ENCODE measurements at places on chromosomes 5 and 9. TPM values are rescaled to one million over a fixed set of nuclear protein-coding genes. Genes with fewer than 3 reads are reported as not detected.

DNA sequence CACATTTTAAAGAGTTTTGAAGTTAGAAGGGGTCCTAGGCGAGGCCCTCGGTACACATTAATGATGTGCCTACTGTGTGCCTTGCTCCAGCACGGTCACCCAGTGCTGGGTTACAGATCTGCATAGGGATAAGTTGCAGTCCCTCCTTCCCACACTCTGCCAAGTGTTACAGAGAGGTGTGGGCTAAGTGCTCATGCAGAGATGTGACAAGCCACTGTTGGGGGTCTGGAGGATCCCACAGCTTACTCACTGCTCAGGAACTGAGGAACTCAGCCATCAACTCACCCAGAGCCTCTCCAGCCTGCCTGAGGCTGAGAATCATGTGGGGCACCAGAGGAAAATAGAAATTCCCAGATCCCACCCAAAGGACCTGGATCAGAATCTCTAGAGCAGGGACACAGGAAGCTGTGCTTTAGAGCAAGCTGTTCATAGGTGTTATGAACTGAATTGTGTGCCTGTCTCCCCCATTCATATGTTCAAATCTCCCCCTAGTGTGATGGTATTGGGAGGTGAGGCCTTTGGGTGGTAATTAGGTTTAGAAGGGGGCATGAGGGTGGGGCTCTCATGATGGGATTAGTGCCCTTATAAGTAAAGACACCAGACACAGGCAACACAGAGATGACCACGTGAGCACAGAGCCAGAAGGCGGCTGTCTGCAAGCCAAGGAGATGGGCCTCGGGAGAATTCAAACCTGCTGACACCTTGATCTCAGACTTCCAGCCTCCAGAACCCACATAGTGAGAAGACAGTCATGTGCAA is 164.1 kb downstream of the HSD17B3 start:
- H3K27ac ChIP-seq = peak overlapping the region; percentile 76
- DNase-seq = no peak
- H3K36me3 ChIP-seq = no peaks in the 10 kb centered on the region
- no peaks in the 10 kb centered on the region for H3K27me3 ChIP-seq
- no peak overlapping the region for H3K4me3 ChIP-seq

Gene GNA14
- total RNA-seq = 0.63 TPM

DNA sequence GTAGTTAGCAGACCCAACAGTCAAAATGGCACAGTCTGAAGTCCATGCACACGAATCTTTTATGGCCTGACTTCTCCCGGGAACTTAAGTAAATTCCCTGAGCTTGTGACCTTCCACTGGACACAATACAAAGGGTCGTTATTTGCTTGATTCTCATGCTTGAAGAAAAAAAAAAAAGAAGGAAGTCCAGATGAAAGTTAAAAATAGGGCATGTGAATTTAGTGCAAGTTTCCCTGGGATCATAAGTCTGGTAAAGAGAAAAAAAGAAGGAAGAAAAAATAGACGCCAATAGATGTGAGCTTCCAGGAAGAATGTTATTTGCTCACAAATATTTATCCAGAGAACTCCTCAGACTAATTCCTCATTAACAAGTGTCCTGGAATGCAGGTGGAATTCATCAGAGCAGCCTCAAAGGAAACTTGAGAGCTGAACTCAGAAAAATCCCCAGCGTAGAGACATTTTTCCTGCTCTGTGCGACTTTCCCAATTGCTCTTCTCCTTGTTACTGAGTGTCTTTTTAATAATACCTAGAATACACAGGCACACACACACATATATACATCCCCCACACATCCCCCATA is 616.3 kb downstream of the EBF1 start:
- no peak for DNase-seq
- no peak overlapping the region for H3K4me3 ChIP-seq
- no peaks in the 10 kb centered on the region for H3K27me3 ChIP-seq
- no peaks in the 10 kb centered on the region for H3K36me3 ChIP-seq

- H3K4me1 ChIP-seq = no peaks in the 10 kb centered on the region
- H3K27me3 ChIP-seq = no peaks in the 10 kb centered on the region
- no peak overlapping the region for H3K4me3 ChIP-seq
- no peak for DNase-seq
- H3K36me3 ChIP-seq = no peaks in the 10 kb centered on the region
Measured at GRCh38 chr9:86531273-86531970, 177.2 kb upstream of the TUT7 start.

DNA sequence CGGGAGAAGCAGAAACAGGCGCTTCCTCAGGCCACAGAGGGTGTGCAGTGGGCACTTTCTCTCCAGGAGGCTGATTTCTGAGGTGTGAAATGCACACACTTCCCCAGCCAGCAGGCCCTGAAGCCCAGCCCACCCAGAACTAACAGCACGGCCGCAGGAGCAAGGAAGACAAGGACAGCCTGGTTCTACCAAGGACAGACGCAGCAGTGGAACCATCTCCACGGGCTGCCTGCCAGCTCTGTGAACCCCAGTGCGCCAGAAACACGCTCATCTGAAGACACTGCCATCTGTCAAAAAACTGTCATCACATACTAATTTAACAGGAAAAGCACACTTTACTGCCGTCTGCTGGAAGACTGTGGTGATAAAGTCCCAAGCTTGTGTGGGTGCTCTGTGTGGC is 40.7 kb downstream of the MAPK9 start:
- peaks cover 38% of the 10 kb centered on the region for H3K36me3 ChIP-seq
- no peak overlapping the region for H3K4me3 ChIP-seq
- H3K27me3 ChIP-seq = no peaks in the 10 kb centered on the region
- no peak for DNase-seq

DNA sequence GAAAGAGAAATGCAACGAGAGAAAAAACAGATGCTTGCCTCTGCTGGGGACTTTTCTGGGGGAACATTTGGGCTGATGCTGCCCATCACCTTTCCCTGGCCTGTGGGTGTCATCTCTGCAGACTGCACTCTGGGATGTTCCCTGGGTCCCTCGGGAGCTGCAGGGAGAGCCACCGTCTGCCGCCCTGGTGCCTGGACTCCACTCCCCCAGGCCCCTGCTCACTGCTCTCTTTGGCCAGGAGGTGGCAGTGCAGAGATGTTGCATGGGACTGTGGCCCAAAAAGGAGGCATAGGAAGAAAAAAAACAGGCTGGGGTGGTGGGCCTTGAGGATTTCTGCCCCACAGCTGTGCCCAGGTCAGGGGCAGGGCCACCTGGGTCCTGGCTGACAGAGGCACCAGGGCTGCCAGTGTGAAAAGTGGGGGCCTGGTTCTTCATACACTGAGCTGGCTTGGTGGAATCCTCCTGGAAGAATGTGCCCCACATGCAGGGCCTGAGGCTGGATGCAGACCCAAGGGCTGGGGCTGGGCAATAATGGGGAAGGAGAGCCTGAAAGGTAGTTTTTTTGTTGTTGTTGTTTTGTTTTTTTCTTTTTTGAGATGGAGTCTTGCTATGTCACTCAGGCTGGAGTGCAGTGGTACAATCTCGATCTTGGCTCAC is 353.6 kb downstream of the SLIT3 start:
- H3K4me1 ChIP-seq = no peaks in the 10 kb centered on the region
- H3K4me3 ChIP-seq = no peak overlapping the region
- DNase-seq = peak; percentile 35
- no peak overlapping the region for H3K27ac ChIP-seq
- no peaks in the 10 kb centered on the region for H3K27me3 ChIP-seq
- no peaks in the 10 kb centered on the region for H3K36me3 ChIP-seq

GRCh38 chr9:82022121-82022520 is 33.5 kb downstream of the SPATA31D1 start:
- no peak for DNase-seq
- H3K27ac ChIP-seq = no peak overlapping the region
- no peaks in the 10 kb centered on the region for H3K27me3 ChIP-seq
- no peaks in the 10 kb centered on the region for H3K36me3 ChIP-seq
- H3K4me3 ChIP-seq = no peak overlapping the region
